ENCODE measurements at places on chromosomes 4 and X. TPM values are rescaled to one million over a fixed set of nuclear protein-coding genes. Genes with fewer than 3 reads are reported as not detected.

Gene FOXP3
- not detected for total RNA-seq

Gene LRAT
- not detected for total RNA-seq

Gene PRR32
- total RNA-seq, result not detected

Gene PGAM4
- 0.25 TPM for total RNA-seq

Gene CPZ
- total RNA-seq, result 0.66 TPM

Gene TMPRSS11D
- total RNA-seq, result under 0.01 TPM

Gene AVPR2
- total RNA-seq, result not detected

Gene GPR143
- not detected for total RNA-seq

Gene STK32B
- 1.1 TPM for total RNA-seq

Gene CXCL11
- total RNA-seq, result not detected

Gene MFAP3L
- total RNA-seq, result 2.6 TPM

Gene MRFAP1
- total RNA-seq, result 116 TPM

Gene STATH
- total RNA-seq, result not detected

Gene SSX4B
- not detected for total RNA-seq

Gene XAGE1A
- total RNA-seq, result not detected

Gene ANAPC10
- 30.5 TPM for total RNA-seq

Gene AKAP4
- total RNA-seq, result not detected

Gene TMEM131L
- 5.8 TPM for total RNA-seq

Gene PARM1
- 0.66 TPM for total RNA-seq

Gene ENPEP
- total RNA-seq, result 0.12 TPM

Gene MGARP
- total RNA-seq, result 3.1 TPM

Gene PDZD4
- total RNA-seq, result 0.22 TPM

Gene ALPK1
- 38.3 TPM for total RNA-seq

Gene NUDT11
- total RNA-seq, result 12.2 TPM

Gene SLC6A14
- not detected for total RNA-seq

Gene CYBB
- not detected for total RNA-seq

Gene EIF2S3
- total RNA-seq, result 389 TPM

Gene EMD
- 20.6 TPM for total RNA-seq

Gene ADH1B
- 0.33 TPM for total RNA-seq

Gene CLIC2
- total RNA-seq, result 6.2 TPM

Gene ATP1B4
- not detected for total RNA-seq

Gene ZNF330
- 54.6 TPM for total RNA-seq

Gene NWD2
- not detected for total RNA-seq

Gene SMR3A
- not detected for total RNA-seq

Gene ELF4
- total RNA-seq, result 10.4 TPM

Gene RASL11B
- not detected for total RNA-seq

Gene CLCN5
- total RNA-seq, result 7.1 TPM

Gene DDIT4L
- total RNA-seq, result 9.2 TPM

Gene TNMD
- not detected for total RNA-seq

Gene KIAA1210
- total RNA-seq, result under 0.01 TPM

Gene ELK1
- total RNA-seq, result 23.6 TPM

Gene CXCL13
- not detected for total RNA-seq

Gene ZCCHC13
- not detected for total RNA-seq

Gene ZNF157
- 0.12 TPM for total RNA-seq

Gene PABPC1L2B
- not detected for total RNA-seq

Gene P2RY10
- not detected for total RNA-seq

Gene ZFP92
- total RNA-seq, result 0.50 TPM

Gene PAK3
- total RNA-seq, result 2.9 TPM

Gene ARAF
- total RNA-seq, result 12.3 TPM

Gene ARMCX1
- total RNA-seq, result 68.4 TPM

Gene VCX
- total RNA-seq, result not detected

Gene GLOD5
- total RNA-seq, result not detected
